Fibroblast of the aortic adventitia (primary cell): ENCODE measurements at places on chromosomes 7 and 10. TPM values are rescaled to one million over a fixed set of nuclear protein-coding genes. Genes with fewer than 3 reads are reported as not detected.

Gene METTL27
- total RNA-seq = 6.1 and 10.7 TPM in 2 replicates

- no peak for DNase-seq
These were observed 4.1 kb upstream of the PRSS1 start for GRCh38 chr7:142745091-142745635.

Gene DOCK4
- 7.6 and 25.9 TPM in 2 replicates for total RNA-seq

GRCh38 chr10:30574432-30574796 is 55.1 kb downstream of the LYZL2 start:
- no peak for DNase-seq

Gene NEURL1
- 0.27 TPM in 1 of 2 replicates, not detected in the other for total RNA-seq

DNA sequence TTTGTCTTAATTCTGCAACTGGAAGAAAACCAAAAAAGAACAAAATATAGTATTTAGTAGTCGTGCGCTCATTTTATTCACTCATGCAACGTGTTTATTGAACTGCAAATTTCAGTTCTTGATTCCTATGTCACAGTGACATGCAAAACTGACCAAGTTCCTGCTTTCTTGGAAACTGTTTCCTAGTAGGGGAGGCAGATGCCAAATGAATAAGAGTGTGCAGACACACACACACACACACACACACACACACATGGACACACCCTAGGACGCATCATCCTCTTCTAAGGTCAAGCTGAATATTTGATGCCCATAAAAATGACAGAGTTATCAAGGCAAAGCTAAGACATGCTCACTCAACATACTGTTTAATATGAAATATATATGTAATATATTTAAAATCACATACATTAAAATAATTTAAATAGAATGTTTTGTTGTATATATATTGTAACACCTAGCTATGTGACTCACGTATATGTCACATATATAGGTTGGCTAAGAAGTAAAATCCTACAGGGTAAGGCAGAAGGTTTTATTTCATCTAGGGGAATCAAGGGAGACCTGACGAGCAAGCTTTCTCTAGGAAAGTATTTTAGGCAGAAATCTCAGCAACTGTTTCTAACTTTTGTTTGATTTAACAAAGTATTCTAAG is 79.6 kb downstream of the SVIL start:
- DNase-seq = no peak

- DNase-seq = peak; percentile 8
These were observed 84.2 kb upstream of the MKI67 start for GRCh38 chr10:128210215-128211063.

Gene TAS2R4
- 2.3 and 4.5 TPM in 2 replicates for total RNA-seq

- DNase-seq = no peak
These were observed 538.8 kb downstream of the TYW1 start for GRCh38 chr7:67535241-67535989.

- DNase-seq = no peak
These were observed 110.7 kb upstream of the SEMA3C start for GRCh38 chr7:81029511-81029910.

GRCh38 chr7:84492098-84493034 is 297.8 kb upstream of the SEMA3A start:
- no peak for DNase-seq

DNA sequence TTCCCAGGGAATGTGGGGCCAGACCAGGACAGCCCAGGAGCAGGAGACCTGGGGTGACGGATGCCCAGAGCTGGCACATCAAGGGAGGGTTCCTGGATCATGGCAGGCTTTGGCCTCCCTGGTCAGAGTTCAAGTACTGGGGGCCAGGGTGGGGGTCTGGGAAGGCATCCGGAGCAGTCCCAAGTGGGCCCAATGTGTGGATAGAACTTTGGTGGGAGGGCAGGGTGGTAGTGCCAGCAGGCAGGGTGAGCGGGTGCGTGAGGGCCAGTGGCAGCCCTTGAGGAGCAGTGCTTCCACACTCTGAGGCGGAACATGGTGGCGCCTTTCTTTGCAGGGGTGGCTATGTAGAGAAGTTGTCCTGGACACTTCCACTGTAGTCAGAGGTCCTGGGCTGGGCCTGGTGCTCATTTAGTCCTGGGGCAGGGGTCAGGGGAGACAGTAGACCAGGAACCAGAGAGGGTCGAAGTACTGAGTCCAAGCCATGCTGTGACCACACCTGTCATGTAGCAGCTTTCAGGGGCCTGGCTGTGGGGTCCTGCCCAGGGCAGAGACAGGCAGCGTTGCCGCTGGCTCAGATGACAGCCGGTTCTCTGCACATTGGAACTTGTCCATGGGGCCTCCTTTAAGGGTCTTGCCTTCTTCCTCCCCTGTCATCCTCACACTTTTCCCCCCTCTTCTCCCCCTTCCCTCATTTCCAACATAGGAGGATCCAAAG is 22.2 kb upstream of the CSGALNACT2 start:
- DNase-seq = no peak

GRCh38 chr7:130332259-130333053 is 12.2 kb upstream of the CPA5 start:
- DNase-seq = no peak

Gene SEMA3E
- total RNA-seq = 0.98 and 16.1 TPM in 2 replicates

Gene VWDE
- 0.08 and 0.09 TPM in 2 replicates for total RNA-seq

Gene CALHM3
- total RNA-seq = not detected in 2 replicates

GRCh38 chr7:148940702-148941597 is 56.9 kb upstream of the EZH2 start:
- peak; percentile 95 for DNase-seq

- DNase-seq = peak; percentile 42
These were observed 9.7 kb downstream of the ABCA13 start for GRCh38 chr7:48180981-48181380.

- no peak for DNase-seq
These were observed 233.5 kb upstream of the HDAC9 start for GRCh38 chr7:18262058-18262457.

Gene GHRHR
- not detected in 2 replicates for total RNA-seq

DNA sequence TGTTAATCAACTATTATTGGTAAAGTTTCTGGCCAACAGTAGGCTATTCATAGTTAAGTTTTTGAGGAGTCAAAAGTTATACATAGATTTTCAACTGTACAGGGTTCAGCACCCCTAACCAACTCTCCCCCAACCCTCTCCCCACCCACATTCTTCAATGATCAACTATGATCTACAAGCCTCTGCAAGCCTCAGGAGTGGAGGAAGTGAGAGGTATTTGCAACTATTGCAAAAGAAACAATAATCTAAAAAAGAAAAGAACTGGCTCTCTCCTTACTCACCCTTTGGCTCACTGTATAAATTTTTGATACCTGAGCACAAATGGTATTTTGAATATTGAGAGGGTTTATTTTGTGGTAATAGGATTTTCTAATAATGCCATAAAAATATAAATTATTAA is 179.8 kb downstream of the IPMK start:
- no peak for DNase-seq

Gene TMEM213
- 0.33 TPM in 1 of 2 replicates, not detected in the other for total RNA-seq

GRCh38 chr10:43166880-43167497 is 28.7 kb downstream of the CSGALNACT2 start:
- no peak for DNase-seq

Gene TMEM140
- total RNA-seq = 9.7 and 12.1 TPM in 2 replicates

DNA sequence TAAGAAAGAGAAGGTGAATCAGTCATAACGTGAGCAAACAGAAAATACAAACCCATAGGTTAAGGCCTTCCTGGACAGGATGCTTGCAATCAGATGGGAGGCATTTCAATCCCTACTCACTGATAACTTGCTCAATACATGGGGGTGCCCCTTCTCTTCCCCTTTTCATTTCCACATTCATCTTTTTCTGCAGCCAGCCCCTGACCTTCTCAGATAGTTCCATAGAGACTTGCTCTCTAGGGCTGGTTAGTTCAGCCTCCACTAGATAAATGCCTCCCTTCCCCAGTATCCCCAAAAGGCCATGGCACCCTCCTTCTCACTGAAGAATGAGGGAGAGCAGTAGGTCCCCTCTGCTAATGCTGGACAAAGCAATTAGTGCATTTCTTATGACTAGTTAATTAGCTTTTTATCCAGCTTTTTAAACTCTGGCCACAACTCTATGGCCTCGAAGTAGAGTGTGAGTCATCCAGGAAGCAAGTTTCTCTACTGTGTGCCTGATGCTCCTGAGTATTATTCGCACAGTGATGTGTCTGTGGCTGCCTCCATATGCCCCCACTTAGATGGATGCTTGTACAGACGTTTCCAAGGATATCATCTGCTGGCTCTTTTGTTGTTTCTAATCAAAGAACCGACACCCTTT is 12.7 kb downstream of the CHN2 start:
- no peak for DNase-seq

DNA sequence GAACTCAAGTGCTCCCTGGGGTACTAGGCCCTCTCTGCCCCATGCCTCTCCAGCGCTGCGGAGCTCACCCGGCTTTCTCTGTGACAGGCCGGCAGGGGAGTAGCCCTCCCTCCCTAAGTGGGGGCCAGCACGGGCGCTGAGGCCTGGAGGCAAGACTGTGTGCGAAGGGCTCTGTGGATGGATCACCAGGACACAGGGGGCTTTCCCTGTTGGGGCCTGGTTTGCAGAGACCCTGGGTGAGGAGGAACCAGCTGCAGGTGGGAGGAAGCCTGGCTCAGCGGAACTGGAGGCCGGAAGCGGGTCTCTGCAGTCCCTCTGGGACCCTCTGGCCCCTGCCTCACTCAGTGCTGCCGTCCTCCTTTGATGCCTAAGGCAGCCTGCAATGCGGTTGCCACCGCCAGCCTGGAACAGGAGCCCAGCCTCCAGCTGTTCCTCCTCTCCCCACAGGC is 106.0 kb downstream of the CYTH3 start:
- DNase-seq = no peak

DNA sequence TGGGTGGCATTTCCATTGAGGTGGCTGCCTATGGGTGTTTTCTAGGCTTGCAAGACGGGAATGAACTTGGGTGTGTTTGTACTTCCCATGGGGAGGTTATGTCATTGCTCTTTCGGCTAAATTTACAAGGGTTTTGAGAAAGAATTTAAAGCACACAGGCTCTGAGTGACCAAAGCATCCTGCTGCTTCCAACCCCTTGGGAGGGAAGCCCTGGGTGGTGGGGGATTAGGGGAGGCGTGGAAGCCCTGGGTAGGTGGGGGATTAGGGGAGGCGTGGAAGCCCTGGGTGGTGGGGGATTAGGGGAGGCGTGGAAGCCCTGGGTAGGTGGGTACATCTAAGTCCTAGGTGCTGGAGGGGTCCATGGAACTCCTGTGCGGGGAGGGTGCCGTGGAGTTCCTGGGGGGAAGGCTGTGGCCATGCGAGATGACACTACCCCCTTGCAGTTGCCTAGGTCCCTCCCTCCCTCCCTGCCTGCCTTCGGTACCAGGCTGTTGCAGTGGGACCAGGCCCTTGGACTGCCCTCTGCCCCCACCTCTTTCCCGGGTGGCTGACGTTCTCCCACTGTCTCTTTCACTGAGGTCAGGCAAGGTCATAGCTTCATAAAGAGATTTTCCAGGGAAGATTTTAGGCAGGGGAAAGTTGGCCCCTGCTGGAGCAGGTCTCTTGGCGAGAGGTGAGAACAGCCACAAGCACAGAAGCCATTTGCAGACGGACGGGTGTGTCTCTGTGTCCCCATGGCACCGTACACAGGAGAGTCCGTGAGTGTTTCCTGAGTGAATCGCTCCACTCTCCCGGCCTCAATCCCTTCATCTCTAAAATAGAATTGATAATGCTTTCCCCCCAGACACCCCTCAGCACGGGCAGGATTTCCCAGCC is 19.5 kb downstream of the PRF1 start:
- DNase-seq = no peak

DNA sequence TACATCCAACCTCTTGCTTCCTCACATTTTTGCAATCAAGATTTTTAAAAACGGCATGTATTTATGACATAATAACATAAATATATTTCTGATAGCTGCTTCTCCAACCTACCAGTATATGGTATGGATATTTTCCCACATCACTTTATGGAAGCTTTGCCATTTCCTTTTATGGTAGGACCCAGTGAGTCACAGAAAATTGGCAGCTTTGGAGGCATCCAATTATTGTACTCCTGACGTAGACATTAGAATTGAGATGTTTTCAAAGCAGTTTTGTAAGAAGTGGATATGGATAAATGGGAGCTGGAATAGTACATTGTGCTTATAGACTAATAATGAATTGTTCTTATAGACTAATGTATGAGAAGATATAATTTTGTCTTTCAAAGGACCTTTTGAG is 23.8 kb upstream of the BICC1 start:
- DNase-seq = peak; percentile 81
